Kidney glomerular epithelial cell (primary cell): ENCODE measurements at places on chromosomes 7 and 10.

DNA sequence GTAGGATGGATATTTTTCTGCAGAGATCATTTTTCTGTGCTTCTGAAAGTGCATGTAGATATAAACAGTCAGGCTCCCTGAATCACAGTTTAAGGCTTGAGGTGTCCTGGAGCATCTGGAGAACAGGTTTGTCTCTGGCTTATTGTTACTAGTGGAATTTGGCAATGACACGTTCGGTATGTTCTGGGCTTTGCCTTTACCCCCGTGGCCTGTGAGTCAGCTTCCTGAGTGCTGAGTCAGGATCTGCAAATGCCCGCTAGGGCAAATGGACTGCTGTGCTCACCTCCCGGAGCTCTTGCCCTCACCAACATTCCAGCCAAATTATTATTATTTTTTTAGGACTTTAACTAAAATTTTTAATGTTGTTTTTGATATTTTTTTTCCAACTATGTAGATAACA, 192.5 kb upstream of the PRSS1 start:
- DNase-seq, result peak; percentile 91

GRCh38 chr10:59037018-59037389, 139.4 kb upstream of the PHYHIPL start:
- no peak for DNase-seq

DNA sequence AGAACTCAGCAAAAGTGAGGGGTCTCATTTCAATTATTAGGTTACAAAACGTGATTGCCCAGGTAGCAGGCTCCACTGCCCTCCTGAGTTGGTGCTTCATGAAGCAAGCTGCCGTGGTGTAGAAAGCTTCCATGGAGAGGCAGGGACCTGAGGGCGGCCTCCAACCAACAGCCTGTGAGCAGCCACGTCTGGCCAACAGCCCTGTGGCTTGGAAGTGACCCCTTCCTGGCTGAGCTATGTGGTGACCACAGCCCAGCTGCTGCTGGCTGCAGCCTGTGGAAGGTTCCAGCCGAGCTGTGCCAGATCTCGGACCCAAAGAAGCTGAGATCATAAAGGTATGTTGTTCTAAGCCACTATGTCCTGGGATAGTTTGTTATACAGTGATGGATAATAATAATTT, 122.5 kb upstream of the KLF6 start:
- no peak for DNase-seq

- no peak for DNase-seq
Observed at GRCh38 chr10:131579251-131580071, 267.9 kb upstream of the TCERG1L start.

GRCh38 chr10:75070961-75071428, 40.5 kb upstream of the SAMD8 start:
- DNase-seq, result peak; percentile 45

- no peak for DNase-seq
Observed at GRCh38 chr10:132590752-132591121, 53.1 kb downstream of the INPP5A start.

DNA sequence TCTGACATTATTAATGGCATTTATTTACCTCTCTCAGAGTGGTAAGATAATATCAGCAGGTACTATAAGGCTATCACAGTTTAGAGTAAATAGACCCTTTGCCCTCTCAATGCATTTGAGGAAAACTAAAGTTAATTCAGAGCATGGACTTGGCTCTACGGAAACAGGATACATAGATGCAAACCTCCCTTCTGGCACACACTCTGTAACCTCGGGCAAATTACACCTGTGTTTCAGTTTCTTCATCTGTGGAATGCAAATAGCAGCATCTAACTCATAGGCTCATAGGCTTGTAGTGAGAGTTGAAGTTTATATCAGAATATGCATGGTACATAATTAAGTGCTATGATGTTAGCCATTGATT, 5.6 kb downstream of the RAPGEF5 start:
- no peak for DNase-seq

- no peak for DNase-seq
Observed at GRCh38 chr10:551373-552252, 137.9 kb downstream of the DIP2C start.

- DNase-seq, result no peak
Observed at GRCh38 chr7:156158213-156158612, 345.9 kb upstream of the SHH start.
